Activated CD8-positive, alpha-beta memory T cell treated with anti-CD3 and anti-CD28 coated beads for 4 hours (primary cell): ENCODE measurements at places on chromosomes 7 and 10.

GRCh38 chr7:148747274-148747673 lies 48.6 kb downstream of the CUL1 start:
- DNase-seq: no peak

GRCh38 chr7:118080947-118081346 lies 103.0 kb upstream of the LSM8 start:
- no peak for DNase-seq

DNA sequence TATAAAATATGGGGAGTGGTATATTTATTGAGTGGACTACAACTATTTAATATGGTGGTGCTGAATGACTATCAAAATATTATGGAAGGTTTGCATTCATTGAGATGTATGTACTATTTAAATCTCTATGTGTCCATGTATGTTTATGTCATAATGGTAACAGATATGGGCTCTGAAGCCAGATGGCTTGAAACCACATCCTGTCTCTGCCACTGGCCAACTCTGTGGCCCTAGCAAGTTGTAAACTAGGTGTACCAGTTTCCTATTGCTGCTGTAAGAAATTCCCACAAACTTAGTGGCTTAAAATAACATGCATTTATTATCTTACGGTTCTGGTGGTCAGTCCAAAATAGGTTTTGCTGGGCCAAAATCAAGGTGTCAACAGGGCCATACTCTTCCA lies 198.1 kb upstream of the NFE2L3 start:
- DNase-seq: no peak

- no peak for DNase-seq
Measured at GRCh38 chr10:97157578-97158095, 28.1 kb downstream of the SLIT1 start.

DNA sequence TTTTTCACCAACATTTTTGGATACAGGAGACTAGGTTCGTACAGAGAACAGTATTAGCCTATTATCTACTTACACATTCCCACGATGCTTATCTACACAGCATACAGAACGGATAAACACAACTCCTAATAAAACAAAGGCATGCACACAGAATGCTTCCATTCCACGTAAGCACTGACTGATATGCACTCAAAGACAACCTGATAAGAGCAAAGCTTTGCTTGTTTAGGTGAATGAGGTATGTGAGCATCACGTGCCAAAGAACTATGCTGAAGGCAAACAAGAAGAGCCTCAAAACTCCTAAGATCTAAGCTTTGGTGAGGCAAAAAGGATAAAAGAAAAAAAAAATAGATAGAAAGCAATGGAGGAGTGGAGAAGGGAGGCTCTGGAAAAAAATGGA lies 413.5 kb upstream of the LRRN3 start:
- DNase-seq: no peak
